ENCODE measurements at places on chromosomes 4 and X.

GRCh38 chr4:26874110-26874509 lies 13.5 kb downstream of the STIM2 start:
- no peak for DNase-seq

DNA sequence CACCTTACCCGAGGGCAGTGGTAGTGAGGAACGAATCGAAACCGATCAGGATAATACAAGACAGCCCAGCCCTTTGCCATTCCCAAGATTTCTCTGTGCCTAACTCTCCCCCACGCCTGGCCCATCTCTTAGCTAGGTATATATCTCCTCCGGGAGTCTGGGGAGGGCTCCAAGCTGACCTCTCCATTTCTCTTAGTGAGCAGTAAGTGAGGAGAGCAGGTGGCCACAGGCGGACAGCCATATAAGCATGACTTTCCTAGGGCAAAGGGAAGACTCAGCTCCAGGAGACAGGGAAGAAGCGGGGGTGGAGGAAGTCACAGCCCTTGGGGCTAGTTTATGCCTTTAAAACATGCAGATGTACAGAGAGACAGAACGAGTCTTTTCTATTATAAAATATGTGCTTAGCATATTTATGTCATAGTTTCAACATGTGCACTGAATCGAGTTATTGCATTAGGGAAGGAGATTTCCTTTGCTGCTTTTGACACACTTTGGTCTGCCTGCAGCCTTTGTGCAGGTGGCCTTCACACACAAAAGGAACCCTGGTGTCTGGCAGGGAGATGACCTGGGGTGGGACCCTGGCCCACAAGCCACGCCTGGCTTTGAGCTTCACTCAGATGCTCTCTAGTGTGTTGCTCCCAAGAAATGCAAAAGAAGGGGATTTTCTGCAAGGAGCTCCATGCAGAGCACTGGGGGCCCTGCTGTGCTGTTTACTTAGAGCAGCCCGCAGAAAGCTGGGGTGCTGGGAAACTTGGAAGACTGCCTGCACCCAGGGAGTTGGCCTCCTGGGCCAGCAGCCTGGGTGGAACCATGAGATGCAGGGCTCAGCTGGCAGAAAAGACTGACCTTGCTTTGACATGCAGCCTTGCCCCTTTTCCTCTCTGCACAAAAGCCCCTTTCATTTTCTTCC lies 613.3 kb downstream of the BCOR start:
- no peak for DNase-seq

GRCh38 chr4:156939139-156939538 lies 32.5 kb downstream of the PDGFC start:
- DNase-seq, result no peak

- no peak for DNase-seq
These were observed 1.8 kb downstream of the CA5B start for GRCh38 chrX:15739886-15740285.

GRCh38 chr4:67770422-67770821 lies 16.2 kb upstream of the GNRHR start:
- no peak for DNase-seq

- DNase-seq, result no peak
These were observed 444.2 kb upstream of the SLIT2 start for GRCh38 chr4:19807505-19807904.

GRCh38 chr4:188728359-188728758 lies 589.1 kb downstream of the TRIML1 start:
- no peak for DNase-seq

DNA sequence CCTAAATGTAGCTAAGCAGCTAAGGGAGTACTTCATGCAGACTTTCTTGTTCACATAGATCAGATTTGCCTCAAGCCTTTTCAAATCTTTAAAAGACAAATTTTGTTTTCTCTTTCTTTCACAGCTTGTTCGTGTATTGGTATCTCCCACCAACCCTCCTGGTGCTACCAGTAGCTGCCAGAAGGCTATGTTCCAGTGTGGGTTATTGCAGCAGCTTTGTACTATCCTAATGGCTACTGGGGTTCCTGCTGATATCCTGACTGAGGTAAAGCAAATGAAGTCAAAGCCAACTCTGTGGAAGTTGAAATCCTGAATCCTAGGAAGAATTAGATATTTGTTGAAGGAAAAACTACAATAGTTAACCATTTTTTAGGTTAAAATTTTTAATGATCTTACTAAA lies 62.6 kb downstream of the USO1 start:
- no peak for DNase-seq

GRCh38 chrX:132023896-132024386 lies 839 bp downstream of the STK26 start:
- no peak for DNase-seq

DNA sequence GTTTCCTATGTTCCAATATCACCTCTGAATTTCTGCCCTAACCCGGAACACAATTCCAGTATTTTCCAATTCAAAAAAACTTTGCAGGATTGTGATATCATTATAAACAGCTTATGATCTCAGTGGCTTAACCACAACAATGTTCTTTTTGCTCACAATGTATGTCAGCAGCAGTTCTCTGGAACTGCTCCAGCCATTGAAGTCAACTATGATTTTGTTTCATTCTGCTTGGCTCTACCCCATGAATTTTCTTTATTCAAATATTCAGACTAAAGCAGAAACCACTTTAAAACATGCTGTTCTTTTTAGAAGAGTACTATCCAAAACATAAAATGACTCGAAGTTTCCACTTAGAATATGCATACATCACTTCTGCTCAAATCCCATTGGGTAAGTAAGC lies 1611.1 kb downstream of the ARAP2 start:
- DNase-seq, result no peak

DNA sequence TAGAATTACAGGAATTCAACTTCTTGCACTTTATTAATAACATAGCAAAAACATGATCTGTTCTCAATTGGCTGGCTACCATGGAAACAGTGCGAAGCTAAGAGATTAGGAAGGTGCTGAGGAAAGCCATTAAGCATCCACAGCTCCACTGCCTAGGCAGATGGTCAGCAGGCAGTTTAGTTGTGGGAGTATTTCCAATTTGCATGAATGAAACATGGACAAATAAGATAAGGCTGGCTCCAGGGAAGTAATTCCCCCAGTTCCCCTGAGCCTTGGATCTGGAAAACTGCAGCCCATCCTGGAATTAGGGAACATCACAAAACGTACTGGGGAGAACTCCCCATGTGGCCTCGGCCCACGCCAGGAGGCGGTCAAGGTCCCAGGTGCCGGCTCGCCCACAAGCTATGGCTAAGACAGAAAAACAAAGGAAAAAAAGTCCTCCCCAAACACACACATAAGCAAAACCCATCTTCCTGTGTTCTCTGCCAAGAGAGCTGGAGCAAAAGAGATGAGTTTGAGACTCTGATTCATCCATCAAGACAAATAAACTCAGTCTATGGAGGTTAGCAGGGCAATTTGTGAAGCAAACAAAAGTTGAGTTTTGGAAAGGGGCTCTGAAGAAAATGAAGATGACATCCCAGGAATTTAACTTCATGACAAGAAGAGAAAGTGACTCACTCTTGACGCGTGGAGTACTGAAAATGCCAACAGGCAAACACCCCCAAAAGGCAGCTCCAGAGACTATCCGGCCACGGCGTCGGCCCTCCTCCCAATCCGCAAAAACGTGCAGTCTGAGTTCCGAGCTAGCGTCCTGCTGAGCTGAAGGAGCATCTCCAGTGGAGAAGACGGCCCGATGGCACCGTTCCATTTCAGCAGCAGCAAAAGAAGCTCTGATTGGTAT lies 45.1 kb downstream of the IGFBP7 start:
- no peak for DNase-seq

GRCh38 chrX:133989490-133989889 lies 4.1 kb upstream of the GPC3 start:
- DNase-seq, result no peak

- no peak for DNase-seq
These were observed 221.8 kb downstream of the KIT start for GRCh38 chr4:54879576-54879975.

GRCh38 chr4:10023806-10024205 lies 2.5 kb upstream of the SLC2A9 start:
- no peak for DNase-seq

DNA sequence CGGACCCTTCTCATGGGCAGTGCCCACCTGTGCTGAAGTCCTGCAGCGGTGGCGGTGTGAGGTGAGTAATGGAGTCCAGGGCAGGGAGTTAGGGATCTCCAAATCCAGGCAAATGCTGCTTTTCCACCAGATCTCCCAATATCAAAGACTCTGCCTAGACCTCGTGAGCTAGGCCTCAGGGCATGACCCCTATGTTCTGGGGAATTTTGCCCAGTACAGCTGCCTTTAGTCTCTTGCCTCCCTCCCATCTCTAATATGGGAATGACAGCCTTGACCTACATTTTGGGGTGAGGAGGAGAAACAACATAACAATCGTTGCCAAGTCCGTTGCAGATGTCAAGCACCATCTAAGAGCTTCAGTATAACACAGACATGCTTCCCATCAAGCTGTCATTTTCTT lies 7.3 kb downstream of the PAK3 start:
- no peak for DNase-seq

- DNase-seq, result no peak
These were observed 238.8 kb downstream of the KCNIP4 start for GRCh38 chr4:21709761-21710160.

- DNase-seq, result no peak
These were observed 45.4 kb downstream of the BMPR1B start for GRCh38 chr4:94803181-94803580.

DNA sequence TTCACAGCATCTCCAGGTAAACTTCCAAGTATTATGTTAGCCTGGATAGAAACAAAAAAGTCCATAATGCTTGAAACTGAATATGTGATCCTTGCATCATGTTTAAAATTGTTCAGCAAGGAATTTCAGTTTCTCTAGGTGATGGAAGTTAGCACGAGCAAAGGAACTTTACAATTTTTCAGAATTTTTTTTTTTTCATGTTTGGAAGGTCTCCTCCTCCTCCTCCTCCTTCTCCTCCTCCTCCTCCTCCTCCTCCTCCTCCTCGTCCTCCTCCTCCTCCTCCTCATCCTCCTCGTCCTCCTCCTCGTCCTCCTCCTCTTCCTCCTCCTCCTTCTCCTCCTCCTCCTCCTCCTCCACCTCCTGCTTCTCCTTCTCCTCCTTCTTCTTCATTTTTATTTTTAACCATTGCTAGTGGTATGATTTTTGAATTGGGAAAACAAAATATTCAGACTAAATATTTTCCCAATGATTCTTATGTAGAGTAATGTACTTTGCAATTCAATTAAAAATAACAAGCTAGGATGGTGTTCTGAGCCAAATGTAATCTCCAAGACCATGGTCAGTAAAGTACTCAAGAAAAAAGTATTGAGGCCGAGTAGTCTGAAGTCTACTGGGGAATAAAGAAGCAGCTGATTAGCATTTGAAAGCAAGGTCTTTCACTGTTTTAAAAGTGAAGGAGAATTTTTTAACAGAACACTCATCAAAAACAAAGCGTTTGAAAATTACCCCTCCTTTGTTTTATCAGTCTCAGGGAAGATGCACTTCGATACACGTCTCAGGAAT lies 420.9 kb upstream of the ATOH1 start:
- no peak for DNase-seq

DNA sequence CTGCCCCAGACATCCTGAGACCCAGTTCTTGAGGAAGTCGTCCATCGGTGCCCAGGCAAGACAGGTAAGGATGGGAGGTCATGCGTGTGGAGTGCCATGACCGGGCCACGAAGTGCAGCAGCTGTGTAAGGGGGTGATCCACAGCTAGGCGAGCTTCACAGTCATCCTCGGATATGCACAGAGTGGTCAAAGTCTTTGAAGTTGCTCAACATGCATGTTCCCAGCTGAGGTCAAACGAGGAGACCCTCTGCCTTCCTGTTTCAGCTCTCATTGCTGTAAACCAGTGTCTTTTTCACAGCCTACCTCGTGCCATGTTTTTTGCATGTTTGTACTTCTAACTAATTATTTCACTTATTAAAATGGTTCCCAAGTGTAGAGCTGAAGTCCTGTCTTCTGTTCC lies 109.9 kb upstream of the TBL1X start:
- no peak for DNase-seq

DNA sequence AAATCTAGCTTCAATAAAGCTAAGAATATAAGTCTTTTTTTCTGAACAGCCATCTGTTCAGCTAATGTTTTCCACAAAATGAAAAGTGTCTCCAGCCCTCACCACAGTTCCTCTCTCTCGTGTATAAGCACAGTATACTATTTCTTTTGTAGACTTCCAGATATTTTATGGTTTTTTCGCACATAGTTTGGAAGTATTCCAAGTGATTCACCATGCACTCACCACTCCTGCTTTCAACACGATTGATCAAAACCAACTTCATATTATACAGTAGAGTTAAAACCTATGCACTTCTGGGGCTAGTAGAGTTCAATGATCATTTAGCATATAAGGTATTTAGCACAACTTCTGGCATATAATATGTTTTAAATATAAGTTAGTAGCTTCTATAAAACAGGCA lies 105.8 kb upstream of the DCAF12L1 start:
- no peak for DNase-seq

GRCh38 chr4:23909671-23910070 lies 19.8 kb upstream of the PPARGC1A start:
- DNase-seq, result no peak

DNA sequence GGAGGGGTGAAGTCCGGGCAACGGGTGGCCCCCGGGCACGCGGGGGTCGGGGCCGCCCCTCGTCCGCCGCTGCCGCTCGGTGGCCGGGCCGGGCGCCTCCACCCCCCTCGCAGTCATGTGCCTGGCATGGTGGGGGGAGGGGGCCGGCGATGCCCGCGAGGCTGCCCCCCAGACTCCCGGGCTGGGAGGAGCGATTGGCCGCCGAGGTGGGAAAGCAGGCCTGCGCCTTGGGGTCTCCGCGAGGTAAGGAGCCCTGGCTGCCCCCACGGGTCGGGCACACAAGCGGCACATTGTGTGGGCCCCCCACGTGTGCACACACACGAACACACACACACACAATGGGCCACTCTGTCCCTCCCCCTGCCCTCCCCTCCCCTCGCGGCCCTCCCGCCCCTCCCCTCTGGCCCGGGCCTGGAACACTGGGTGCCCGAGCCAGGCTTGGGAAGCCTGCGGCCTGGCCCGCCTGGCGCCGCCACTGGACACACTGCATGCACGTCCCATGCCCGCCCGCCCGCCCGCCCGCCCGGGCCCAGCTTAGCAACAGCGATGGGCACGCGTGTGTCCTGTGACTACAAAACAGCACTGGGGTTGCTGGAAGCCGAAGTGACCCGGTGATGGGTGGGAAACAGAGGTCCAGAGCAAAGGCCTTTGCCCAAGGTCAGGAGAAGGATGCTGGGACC lies 1.3 kb downstream of the SLC6A8 start:
- no peak for DNase-seq

- DNase-seq, result no peak
These were observed 22.3 kb upstream of the XPNPEP2 start for GRCh38 chrX:129716507-129716906.

DNA sequence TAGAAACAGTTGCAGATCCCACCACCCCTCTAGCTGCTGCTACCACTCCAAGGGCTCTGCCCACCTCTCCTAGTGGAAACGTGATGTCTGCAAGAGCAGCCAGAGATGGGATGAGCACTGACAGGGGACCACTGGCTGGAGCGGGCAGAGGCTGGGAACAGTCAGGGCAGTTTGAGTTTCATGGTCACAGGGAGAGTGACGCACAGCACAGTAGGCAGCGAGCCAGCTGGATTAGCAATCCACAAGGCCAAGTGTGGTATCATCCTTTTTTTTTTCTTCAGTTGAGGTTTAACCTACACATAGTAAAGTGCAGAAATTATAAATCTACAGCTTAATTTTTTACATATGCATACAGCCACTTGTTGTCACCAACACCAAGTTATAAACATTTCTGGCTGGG lies 6.4 kb upstream of the SCML2 start:
- DNase-seq, result no peak

Measured in GM18507 (cell line).